Activated naive CD4-positive, alpha-beta T cell treated with anti-CD3 and anti-CD28 coated beads for 36 hours (primary cell): ENCODE measurements at places on chromosomes 1 and 21.

GRCh38 chr1:15352128-15352957, 57.3 kb upstream of the EFHD2 start:
- peak; percentile 63 for DNase-seq

DNA sequence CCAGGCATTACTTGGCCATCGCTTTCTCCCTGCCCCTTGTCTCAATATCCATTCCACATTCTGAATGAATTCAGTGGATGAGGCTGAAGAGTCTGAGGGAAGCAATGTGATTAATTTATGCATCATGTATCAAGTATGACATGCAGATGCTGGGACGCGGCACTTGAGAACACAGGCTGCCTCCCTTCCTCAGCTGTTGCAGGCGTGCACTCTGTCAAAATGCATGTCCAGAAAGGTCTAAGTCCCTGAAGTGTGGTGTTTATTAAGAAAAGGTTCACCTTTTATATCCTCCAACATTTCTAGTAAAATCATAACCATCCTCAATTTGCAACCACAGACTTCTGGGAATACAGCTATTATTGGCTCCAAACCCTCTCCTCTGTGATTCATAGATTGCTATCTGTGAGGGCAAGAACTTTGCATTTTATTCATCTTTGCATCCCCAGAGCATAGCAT, 22.6 kb upstream of the RAB3GAP2 start:
- DNase-seq = no peak

- no peak for DNase-seq
Observed at GRCh38 chr1:15141935-15142539, 11.5 kb upstream of the TMEM51 start.

DNA sequence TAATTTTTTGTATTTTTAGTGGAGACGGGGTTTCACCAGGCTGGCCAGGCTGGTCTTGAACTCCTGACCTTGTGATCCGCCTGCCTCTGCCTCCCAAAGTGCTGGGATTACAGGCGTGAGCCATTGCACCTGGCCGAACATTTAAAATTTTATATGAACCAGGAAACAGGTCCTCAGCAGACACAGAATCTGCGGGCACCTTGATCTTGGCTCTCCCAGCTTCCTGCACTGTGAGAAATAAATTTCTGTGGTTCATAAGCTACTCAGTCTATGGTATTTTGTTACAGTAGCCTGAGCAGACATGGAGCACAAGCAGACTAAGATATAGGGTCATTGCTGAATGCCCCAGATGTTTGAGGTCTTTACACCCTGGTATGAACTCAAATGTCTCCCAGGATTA, 23.6 kb upstream of the CTH start:
- no peak for DNase-seq

GRCh38 chr1:82052563-82052962, 251.8 kb downstream of the ADGRL2 start:
- DNase-seq = no peak

DNA sequence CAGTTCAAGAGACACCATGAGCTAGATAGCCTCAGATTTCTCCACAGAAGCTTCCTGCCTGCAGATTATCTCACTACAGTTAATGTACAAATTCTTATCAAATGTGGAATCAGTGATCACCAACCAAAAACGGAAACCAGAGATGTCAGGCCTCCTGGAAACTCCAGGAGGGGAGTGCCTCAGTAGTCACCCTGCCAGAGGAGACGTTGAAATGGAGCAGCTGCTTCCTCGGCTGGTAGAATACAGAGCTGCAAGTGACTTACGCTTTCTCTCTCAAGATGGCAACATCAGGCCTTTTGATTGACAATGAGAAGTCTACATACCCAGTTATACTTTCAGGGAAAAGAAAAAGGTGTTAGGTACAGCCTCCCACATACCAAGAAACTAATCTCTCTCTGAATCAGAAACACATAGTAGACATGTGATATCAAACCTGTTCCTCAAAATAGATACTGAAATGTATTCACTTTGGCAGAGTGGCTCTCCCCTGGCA, 52.2 kb downstream of the ACP6 start:
- peak; percentile 61 for DNase-seq

DNA sequence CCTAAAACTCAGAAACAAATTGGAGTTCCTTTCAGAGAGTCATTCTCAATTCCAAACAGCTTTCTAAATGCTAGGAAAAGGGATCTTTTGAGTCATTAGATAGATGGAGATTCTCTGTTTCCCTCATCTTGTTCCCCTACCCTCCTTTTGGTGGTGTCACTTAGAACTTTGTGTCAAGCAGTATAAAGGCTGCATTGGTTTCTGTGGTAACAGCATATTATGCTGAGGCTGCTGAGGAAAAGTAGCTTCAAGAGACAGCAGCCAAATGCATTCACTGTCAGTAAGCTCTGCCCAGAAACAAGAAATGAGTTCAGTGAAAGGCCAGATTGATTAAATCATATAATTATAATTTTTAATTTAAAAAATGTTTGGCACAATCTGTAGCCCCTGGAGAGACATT, 144.1 kb downstream of the LRRC40 start:
- DNase-seq = no peak

DNA sequence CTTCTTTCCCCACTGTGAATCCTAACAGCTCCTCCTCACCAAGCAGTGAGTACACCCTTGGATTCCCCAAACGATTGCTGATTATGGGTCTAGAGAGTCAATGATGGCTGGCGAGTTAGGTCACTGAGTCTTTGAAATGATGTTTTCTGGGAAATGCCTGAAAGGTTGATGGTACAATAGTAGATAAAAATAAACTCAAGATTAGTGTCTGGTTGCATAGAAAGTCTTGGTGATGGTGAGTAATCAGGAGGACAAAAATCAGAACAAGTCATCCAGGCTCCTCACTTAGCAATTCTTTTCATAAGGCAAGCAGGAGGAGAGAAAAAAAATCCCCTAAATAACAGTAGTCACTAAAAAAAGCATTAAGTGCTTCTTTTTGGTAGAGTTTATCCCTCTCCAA, 22.6 kb downstream of the HLX start:
- DNase-seq = no peak

GRCh38 chr1:163035446-163036249, 33.5 kb upstream of the RGS4 start:
- DNase-seq = no peak

GRCh38 chr21:23822760-23823159, 1784.5 kb downstream of the MRPL39 start:
- DNase-seq = no peak

GRCh38 chr1:76066394-76066793, 8.2 kb upstream of the ST6GALNAC3 start:
- DNase-seq = no peak

- DNase-seq = no peak
Observed at GRCh38 chr1:38072858-38073257, 26.3 kb upstream of the POU3F1 start.

DNA sequence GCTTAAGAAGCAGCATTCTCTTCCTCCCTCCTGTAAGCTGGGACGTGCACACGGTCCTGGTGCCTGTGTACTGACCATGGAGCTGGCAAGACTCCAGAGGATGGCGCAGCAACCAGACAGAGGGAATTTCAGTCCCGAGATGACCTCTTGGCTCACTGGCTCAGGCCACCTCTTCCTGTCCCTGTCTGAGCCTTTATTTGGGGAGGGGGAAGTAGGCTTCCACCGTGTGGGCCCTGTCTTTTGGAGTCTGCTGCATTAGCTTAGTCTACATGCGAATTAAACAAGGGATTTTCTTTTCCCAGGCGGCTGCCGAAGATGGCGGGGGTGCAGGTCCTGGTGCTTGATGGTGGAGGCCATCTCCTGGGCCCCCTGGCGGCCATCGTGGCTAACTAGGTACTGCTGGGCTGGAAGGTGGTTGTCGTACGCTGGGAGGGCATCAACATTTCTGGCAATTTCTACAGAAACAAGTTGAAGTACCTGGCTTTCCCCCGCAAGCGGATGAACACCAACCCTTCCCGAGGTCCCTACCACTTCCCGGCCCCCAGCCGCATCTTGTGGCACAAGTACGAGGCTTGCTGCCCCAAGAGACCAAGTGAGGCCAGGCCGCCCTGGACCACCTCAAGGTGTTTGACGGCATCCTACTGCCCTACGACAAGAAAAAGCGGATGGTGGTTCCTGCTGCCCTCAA, 10.2 kb downstream of the IL24 start:
- peak; percentile 7 for DNase-seq

- DNase-seq = no peak
Observed at GRCh38 chr1:200207711-200208126, 180.2 kb downstream of the NR5A2 start.

GRCh38 chr1:246775531-246776385, 51.5 kb downstream of the SCCPDH start:
- DNase-seq = no peak

DNA sequence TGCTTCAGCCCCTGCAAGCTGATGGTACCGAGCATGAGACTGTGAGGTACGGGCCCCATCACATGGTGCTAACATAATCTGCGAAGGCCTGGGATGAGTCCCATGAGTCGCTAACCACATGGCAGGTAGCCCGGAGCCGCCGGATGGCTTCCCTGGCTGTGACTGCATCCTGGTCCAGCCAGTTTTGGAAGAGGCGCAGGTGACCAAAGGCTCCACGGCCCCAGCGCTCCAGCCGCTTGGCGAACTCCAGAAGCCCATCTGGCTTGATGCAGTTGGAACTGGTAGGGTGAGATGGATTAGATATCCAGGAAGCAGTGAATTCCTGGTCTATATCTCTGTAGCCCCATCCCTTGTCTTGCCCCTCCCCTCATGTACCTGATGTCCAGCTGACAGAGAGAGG, 24.6 kb downstream of the LRRC41 start:
- DNase-seq = no peak

DNA sequence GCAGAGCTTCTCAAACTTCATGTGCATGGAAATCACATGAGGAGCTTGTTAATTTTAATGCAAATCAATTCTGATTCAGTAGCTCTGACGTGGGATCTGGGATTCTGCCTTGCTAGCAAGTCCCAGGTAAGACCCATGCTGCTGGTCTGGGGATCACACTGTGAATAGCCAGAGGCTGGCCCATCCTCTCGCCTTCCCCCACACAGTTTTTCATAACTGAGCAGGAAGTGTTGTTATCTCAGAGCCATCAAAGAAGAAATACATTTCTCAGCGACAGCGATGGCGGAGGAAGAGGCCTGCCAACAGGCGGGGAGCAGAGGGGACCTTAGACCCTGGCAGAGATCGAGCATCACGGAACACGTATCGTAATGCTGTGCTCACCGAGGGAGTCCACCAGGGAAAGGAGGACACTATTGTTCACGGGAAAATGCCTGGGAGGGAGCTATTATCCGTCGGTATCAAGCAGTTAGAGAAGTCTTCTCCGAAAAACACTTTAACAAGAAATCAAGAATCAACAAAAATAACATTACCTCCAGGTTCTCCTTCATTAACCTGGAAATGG, 268.9 kb upstream of the TMEM51 start:
- DNase-seq = no peak

- no peak for DNase-seq
Observed at GRCh38 chr1:240178366-240178765, 86.7 kb downstream of the FMN2 start.

GRCh38 chr1:172283766-172284165, 136.7 kb upstream of the C1orf105 start:
- no peak for DNase-seq

- DNase-seq = no peak
Observed at GRCh38 chr1:32128964-32129363, 21.1 kb downstream of the KPNA6 start.

DNA sequence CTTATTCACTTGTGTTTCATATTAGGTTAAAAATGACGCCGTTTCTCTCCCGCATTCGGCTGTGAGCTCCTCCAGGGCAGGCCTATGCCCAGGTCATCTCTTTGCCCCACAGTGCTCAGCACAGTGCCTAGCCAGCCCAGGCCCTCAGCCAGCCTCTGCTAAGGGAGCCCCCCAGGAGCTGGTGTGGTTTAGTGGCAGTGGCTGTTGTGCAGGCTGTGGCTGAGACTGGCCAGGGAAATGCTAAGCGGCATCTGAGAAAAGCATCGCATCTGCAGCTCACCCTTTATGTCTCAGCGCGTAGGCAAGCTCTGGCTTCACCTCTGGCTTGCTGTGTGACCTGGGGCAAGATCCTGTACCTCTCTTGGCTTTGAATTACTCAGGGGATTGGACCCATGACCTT, 275.1 kb downstream of the TRABD2B start:
- no peak for DNase-seq

- DNase-seq = no peak
Observed at GRCh38 chr21:40299451-40299850, 432.2 kb downstream of the PCP4 start.

- no peak for DNase-seq
Observed at GRCh38 chr1:47584249-47584648, 146.4 kb downstream of the FOXD2 start.

DNA sequence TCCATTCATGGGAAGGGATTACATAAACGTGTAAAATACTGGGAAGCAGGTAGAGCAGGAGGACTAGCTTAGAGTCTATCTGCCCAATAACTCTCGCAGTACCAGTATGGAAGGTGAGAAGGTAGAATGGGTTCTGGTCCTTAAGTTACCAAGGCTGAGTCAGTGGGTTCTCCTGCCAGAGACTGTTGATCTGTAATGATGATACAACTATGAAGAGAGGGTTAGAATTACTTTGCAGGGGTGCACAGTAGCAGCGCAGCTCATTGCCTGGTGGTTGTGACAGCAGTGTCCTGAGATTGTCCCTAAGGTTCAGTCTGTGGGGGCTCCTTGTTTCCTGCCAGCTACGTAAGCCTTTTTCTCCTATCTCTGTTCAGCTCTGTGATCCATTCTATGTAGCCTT, 2.5 kb upstream of the MAST2 start:
- no peak for DNase-seq

DNA sequence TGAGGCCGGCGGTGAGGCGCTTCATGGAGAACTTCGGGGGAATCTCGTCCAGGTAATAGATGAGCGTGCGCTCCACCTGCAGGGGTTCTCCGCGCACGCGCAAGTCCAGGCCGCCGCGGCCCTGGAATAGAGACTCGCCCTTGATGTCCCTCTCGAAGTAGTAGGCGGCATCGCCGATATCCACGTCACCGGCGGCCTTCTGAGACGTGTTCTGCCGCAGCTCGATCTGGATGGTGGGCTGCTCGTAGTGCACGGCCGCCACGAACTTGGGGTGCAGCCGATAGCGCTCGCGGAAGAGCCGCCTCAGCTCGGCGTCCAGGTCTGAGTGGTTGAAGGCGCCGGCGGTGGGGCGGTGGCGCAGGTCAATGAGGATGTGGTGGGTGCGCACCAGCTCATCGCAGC, 726 bp downstream of the TACSTD2 start:
- no peak for DNase-seq

DNA sequence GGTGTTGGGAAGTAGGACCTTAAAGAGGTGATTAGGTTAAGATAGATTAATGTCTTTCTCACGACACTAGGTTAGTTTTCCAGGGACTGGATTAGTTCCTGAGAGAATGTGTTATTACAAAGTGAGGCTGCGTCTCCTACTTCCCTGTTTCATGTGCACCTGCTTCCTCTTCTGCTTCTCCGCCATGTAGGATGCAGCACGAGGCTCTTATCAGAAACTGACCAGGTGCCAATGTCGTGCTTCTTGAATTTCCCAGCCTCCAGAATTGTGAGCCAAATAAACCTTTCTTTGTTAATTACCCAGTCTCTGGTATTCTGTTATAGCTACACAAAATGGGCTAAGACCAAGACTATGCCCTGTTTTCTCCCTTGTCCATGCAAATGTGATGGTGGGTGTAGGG, 152.2 kb upstream of the LMO4 start:
- DNase-seq = no peak

- no peak for DNase-seq
Observed at GRCh38 chr1:246187834-246188372, 319.2 kb downstream of the SMYD3 start.
